ENCODE measurements at places on chromosomes 6 and 20.

GRCh38 chr6:163585932-163586437 lies 171.5 kb downstream of the QKI start:
- peak; percentile 17 for DNase-seq

GRCh38 chr6:118174071-118174470 lies 267.0 kb downstream of the SLC35F1 start:
- DNase-seq: no peak

DNA sequence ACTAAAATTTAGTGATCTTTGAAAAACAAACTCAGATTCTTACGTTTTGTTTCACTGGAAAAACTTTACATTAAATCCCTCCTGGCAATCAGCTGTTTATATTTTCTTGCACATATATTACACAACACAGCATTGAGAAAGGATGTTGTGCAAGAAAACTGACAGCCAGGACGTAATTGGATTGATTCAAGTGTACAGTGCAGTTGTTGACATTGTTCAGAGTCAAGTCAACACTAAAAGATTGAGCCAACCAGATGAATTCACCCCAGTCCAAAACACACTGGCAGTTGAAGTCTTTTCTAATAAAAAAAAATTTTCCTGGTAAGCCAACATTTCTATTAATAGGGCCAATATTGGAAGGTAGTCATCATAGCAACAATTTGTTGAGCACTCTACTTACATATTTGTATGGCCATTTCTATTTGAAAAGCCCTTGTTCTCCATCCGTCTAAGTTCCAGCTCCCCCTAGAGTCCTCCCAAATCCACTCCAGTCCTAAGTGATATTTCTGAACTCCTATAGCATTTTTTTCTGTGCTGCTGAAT lies 20.9 kb upstream of the VNN1 start:
- peak; percentile 30 for DNase-seq

- no peak for DNase-seq
Measured at GRCh38 chr6:131001111-131001736, 61.8 kb downstream of the EPB41L2 start.

DNA sequence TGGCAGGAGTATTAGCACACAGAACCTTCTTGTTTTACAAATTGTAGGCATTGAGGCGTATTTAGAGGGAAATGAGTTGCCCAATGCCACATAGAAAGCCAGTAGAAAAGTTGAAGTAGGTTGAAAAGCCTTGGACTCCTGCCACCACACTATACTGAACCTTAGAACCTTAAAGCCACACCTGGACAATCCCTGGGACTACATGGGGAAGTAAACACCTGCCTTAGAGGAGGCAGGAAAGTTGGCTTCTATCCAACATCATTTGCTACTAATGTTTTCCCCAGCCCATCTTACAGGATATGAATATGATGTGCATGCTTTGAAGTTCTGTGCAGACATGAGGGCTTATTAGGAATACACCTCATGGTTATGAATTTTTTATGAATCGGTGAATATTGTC lies 5.3 kb upstream of the EPPIN start:
- DNase-seq: no peak

- no peak for DNase-seq
Measured at GRCh38 chr6:1315560-1316386, 3.9 kb downstream of the FOXQ1 start.

DNA sequence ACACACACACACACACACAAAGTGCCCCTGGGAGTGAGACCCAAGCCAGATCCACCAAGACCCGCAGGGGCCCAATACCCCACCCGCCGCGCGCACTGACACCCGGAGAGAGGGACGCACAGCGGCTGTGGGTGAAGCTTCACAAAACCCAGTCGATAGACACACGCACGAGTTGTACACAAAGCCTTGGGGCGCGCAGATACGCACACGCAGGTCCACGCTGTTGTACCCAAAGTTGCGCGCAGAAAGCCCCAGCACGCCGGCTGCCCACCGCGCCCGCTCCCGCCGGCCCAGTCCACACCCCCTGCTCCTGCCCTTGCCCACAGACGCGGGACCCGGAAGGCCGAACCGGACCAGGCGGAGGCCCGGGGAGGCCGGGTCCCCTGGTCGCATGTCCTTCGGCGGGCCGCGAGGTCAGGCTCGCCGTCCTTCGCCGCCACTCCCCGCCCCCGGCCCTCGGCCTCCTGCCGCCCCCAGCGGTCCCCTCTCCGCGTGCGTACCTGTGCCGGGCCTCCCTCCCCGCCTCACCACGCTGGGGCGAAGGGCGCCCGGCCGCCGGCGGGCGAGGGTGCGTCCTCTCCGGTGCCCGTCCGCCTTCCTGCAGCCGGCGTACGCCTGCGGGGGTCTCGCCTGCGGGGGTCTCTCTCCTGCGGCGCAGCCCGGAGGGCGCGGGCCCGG lies at the start of gene TMEM74B:
Gene TMEM74B, minus strand, starts transcription at position 344 of the 678 bp plus-strand sequence. CDS start 1,180 bp downstream, outside the sequence.
- peak; percentile 25 for DNase-seq

GRCh38 chr20:10927011-10927583 lies 253.3 kb upstream of the JAG1 start:
- no peak for DNase-seq

GRCh38 chr6:12832226-12832735 lies 115.7 kb downstream of the PHACTR1 start:
- DNase-seq: no peak

DNA sequence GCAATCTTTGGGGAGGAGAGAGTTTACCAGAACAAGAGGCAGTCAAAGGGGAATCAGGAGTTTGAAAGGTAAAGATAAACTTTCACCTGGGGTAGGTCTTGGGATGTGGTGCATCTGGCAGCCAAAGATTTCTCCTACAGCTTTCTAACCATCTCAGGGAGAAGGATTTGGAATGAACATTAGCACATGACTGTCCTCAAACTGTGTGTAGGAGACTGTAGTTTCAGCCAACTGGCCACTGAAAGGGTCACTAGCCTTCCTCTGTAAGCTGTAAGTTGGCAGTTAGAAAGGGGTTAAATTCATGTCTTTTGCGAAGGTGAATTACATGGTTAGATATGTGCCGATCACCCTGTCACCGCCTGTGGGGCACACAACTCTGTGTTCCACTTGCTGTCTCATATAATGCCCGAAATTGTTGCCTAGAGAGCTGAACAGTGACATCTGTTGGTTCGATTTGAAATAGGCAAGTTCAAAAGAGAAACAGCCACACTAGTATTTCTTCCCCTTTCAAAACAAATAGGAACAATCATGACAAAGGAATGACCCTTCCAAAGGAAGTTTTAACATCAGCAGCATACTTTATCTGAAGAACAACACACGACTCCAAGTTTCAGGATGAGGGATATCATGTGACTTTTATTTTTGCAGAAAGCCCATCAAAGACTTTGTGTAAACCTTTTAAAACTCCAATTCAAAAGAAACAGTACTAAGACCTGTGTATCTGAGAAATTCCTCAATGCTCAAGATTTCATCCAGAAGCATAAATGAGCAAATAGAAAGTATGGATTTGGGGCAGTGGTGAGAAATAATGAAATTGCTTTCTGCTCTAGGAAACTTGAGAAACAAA lies 1.1 kb upstream of the OPN5 start:
- DNase-seq: peak; percentile 81

- DNase-seq: no peak
Measured at GRCh38 chr6:3798055-3798919, 46.8 kb upstream of the PXDC1 start.

GRCh38 chr6:98107801-98108200 lies 726.6 kb upstream of the POU3F2 start:
- DNase-seq: no peak

- DNase-seq: no peak
Measured at GRCh38 chr20:703006-703405, 27.4 kb upstream of the SCRT2 start.

GRCh38 chr6:2523061-2523460 lies 227.7 kb downstream of the MYLK4 start:
- no peak for DNase-seq

DNA sequence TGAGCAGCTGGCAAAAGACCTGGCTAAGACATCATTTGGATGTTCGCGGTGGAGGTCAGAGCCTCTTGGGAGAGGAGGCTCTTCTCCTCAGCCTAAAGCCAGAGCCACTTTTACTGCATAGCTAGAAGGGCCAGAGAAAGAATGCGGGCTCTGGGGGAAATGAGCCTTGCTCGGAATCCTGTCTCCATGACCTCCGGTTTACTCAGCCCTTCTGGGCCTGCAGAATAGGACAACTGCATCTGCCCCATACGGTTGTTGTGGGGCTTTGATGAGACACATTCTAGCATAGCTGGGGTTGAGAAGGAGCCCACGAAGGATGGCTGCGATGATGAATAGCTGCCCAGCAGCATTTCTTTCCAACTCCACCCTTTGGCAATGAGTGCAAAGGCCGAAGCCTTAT lies 115.0 kb upstream of the SLC22A23 start:
- DNase-seq: no peak

GRCh38 chr6:99590728-99591672 lies 15.6 kb upstream of the PRDM13 start:
- DNase-seq: no peak

- peak; percentile 79 for DNase-seq
Measured at GRCh38 chr6:31829633-31830283, 2.2 kb downstream of the HSPA1B start.

DNA sequence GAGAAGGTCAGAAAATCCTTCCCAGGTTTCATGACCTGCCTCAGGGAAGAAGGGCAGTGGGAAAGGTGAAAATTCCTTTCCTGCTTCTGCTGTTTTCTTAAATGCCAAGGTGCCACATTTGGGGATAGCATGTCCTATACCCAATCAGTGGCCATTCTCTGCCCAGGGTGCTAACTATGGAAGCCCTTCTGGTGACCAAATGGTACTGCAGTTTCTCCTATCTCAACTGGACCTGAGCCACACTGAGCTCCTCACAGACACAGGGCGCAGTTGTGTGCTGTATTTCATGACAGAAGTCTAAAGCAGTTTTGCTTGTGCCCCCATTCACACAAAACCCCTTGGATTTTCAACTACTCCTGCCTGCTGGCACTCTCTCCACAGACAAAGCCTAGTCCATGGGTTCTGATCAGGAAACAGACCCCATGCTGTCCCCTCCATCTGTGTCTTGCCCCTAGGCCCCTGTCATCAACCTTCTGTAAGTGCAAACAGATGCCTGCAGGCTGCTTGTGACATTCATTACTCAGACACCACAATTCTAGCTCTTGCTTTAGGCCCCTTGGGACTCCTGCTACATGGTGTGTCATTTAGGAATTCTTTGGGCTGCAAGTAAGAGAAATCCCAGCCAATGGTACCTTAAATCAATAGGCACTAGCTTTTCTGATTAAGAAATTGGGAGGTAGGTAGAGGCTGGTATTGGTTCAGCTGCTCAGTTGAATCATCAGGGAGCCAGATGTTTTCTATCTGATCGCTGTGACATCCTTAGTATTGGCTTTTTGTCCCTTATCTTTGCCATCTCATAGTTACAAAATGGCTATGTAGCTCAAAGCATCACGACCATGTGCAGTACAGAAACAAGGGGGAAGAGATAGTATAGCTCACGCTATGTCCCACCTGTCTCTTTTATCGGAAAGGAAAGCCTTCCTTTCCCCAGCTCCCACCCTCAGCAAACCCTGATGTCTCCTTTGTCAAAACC lies 147.8 kb downstream of the CD83 start:
- DNase-seq: no peak

GRCh38 chr20:5548902-5549599 lies 201.2 kb upstream of the SHLD1 start:
- DNase-seq: peak; percentile 19

DNA sequence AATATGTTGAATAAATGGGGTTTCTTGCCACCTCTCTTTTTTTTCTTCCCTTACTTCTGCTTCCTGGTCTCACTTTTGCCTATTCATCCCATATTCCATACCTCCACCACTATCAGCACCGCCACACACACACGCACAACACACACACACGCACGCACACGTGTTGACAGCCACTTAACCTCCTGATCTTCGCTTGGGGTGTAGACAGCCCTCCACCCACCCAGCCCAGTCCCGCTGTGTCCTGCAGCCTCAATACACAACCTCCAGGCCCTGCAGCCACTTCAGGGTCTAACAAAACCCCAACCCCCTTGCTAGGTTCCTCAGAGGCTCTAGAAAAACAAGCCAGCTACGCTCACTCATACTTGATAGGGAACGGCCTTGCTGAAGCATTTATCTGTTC lies 72.3 kb downstream of the LINC00237 start:
- DNase-seq: no peak

DNA sequence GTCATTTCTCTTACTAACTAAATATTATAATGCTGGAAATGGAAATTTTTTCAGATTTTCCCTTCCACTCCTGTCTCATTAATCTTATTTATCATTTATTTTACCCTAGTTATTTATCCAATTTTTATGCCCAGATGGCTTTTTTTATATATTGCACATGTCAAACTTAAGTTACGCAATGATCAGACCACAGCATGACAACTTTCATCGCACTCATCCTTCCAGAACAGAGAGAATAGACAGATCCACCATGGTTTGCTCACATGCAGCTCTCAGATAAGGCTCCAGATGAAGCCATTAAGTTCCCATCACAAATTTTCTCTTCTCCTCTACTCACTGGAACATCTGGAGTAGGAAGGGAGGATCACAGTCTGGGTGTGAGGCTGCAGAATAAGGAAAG lies 48.7 kb downstream of the MAP7 start:
- DNase-seq: no peak

GRCh38 chr6:28901831-28902230 lies 22.0 kb downstream of the TRIM27 start:
- DNase-seq: no peak

GRCh38 chr6:136410201-136411024 lies 120.8 kb upstream of the BCLAF1 start:
- DNase-seq: no peak

DNA sequence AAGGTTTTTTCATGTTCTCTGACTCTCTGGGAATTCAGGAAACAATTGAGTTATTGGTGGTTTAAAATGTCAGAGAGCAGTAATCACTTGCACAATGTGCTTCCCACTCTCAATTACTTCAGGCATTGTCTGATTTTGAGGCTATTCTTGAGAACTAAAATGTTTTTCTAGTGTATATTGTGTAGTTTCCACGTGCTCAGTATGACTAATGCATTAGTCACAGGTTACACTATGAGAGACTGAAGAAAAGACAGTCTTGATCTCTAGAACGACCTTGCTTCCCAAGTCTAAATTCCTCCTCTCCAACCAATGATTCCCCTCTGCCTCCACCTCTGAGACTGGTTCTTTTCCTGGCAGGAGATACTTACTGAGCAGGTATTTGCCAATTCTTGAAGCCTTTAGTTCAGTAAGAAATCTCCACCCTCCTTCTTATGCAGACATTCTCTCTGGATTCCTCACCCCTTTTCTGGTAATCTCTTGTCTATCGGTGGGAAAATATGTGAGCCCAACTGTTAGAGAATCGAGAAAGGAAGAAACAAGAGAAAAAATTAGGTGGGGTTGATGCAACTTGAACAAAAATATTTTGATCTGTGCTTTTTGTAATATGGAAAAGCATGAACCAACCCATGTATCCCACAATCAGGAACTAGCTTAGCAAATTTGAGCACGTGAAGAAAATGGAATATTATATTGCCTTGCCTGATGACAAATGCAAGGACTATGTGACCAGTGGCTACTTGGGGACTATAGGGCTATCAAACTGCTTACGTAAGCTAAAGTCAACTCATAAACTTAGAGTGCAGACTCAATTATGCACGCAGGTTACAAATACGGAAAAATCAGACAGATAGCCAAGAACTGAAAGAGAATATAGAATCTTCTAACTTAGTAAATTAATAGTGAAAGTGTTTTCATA lies 61.1 kb upstream of the SLC22A16 start:
- DNase-seq: peak; percentile 93
